ENCODE measurements at places on chromosomes 2 and 18.

GRCh38 chr2:68726608-68727367 is 7.8 kb upstream of the ARHGAP25 start:
- no peak overlapping the region for H3K4me3 ChIP-seq
- no peaks in the 10 kb centered on the region for H3K36me3 ChIP-seq
- no peaks in the 10 kb centered on the region for H3K27me3 ChIP-seq
- DNase-seq: peak; percentile 77

DNA sequence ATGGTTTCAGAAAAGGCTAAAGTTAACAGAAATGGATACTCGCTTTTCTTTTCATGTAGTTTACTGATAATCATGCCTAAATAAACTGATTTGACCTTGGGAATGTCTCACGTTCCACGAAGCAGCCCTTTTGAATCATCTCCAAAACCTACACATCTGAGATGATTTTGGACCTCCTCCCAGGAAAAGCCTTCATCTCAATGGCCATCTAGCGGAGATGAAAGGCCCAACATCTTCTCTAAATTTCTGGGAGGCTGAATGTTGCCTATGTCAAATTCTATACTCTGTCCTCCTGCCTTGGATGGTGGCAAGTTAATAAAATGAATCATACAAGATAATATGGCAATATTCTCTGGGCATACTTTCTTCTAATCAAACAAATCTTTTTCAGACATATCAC is 448.5 kb downstream of the ZEB2 start:
- no peaks in the 10 kb centered on the region for H3K36me3 ChIP-seq
- H3K27me3 ChIP-seq: no peaks in the 10 kb centered on the region
- H3K4me1 ChIP-seq: no peaks in the 10 kb centered on the region
- no peak overlapping the region for H3K27ac ChIP-seq
- no peak overlapping the region for H3K4me3 ChIP-seq
- no peak for DNase-seq

DNA sequence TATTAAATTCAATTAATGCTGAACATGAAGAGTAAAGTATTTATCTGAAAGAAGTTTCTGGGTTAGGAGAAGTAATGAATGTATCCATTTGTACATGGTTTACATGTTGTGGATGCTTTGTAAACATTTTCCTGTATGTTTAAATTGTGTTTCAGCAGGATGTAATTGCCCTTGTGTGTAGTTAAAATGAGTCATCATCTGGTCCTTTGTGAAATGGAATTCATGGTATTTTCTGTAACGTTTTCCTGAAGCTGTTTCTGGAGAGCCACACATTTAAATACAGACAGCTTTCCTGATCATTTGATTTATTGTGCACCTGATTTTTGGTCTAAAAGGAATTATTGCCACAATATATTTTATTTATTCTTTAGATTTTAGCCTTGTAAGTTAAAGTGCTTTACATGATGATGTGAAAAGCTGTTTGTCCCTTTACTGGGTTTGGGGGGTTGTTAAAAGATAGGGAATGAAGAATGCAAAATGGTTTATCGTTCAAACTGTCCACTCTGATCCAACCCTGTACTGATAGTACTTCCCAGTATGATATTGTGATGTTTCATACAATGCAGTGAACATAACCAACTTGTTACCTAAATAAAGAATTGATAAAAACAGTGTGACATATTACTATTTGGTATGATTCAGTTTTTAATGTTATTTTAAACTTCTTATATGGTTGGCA is 41.7 kb upstream of the SLC3A1 start:
- H3K4me1 ChIP-seq: peaks cover 17% of the 10 kb centered on the region
- no peak overlapping the region for H3K27ac ChIP-seq
- no peak overlapping the region for H3K4me3 ChIP-seq

DNA sequence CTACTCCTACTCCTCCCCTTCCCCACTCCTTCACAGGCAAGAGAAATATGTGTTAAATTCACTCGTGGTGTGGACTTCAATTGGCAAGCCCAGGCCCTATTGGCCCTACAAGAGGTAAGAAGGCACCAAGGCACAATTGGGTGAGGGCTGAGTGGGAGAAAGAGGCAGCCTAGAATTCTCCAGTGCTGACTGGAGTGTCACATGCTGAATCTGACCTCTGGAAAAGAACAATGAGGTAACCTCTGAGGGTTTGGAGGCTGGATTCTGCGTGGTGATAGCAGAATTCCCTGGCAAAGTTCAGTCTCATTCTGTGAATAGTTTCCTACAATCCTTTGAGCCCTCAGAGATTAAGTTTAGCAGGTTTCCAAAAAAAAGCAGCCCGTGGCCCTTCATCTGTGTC is 6.9 kb downstream of the CENPA start:
- no peak for DNase-seq
- H3K4me1 ChIP-seq: no peaks in the 10 kb centered on the region
- H3K27me3 ChIP-seq: no peaks in the 10 kb centered on the region
- no peaks in the 10 kb centered on the region for H3K36me3 ChIP-seq

DNA sequence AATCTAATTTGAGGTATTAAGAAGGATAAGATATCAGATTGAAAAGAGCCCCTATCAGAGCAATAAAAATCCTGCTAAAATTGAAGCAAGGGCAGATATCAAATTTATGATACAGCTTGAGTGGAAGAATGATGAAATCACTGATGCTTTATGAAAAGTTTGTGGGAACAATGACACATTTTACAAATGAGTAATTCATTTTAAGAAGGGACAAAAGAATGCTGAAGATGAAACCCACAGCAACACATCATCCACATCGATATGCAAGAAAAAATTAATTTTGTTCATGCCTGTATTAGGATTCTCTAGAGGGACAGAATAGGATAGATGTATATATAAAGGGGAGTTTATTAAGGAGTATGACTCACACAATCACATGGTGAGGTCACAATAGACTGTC is 355.6 kb upstream of the GYPC start:
- no peak for DNase-seq
- no peak overlapping the region for H3K4me3 ChIP-seq
- H3K36me3 ChIP-seq: no peaks in the 10 kb centered on the region
- H3K27ac ChIP-seq: no peak overlapping the region
- peaks cover 3% of the 10 kb centered on the region for H3K27me3 ChIP-seq

- H3K27ac ChIP-seq: no peak overlapping the region
- H3K27me3 ChIP-seq: no peaks in the 10 kb centered on the region
Observed at GRCh38 chr2:34652636-34653035, 1053.5 kb upstream of the FAM98A start.

DNA sequence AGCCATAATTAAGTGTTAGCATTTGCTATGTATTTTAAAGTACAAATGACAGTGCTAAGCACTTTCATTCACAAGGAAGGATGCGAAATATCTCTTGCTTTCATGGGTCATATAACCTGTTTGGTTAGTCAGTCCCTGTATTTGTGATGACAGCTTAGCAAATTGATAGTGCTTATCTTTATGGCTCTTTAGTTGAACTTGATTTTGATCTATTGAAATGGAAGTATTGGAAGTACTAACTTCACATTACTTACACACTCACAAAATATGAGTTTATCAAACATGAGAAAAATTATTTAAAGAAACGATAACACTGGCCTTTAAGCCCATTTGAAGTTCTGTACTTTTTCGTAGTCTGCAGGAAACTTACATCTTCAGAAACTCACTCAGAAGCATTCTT is 97.4 kb upstream of the NEUROD1 start:
- DNase-seq: no peak
- H3K36me3 ChIP-seq: no peaks in the 10 kb centered on the region
- no peaks in the 10 kb centered on the region for H3K27me3 ChIP-seq
- no peak overlapping the region for H3K27ac ChIP-seq
- no peaks in the 10 kb centered on the region for H3K4me1 ChIP-seq

- no peak for DNase-seq
- H3K4me1 ChIP-seq: no peaks in the 10 kb centered on the region
- no peak overlapping the region for H3K27ac ChIP-seq
Observed at GRCh38 chr2:234548695-234549420, 52.0 kb upstream of the ARL4C start.

DNA sequence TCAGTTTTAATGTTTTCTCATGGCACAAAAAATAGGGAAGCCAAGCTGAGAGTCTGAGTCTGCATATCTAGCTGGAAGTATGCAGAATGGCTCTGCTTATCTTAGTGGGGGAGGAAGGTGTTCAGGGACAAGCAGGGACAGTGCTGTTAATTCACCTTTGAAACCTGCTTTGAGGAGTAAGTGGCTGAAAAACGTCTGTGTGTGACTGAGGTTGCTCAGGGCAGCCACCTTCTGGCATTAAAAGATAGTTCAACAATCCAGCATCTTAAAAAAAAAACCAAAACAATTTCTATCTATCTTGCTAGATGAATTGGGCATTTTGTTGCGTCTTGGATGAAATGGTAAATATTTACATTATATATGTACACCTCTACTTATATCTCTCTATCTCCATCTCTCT is 2.0 kb upstream of the TRPM8 start:
- H3K27me3 ChIP-seq: peaks cover 7% of the 10 kb centered on the region
- H3K36me3 ChIP-seq: no peaks in the 10 kb centered on the region
- no peaks in the 10 kb centered on the region for H3K4me1 ChIP-seq
- no peak overlapping the region for H3K27ac ChIP-seq

DNA sequence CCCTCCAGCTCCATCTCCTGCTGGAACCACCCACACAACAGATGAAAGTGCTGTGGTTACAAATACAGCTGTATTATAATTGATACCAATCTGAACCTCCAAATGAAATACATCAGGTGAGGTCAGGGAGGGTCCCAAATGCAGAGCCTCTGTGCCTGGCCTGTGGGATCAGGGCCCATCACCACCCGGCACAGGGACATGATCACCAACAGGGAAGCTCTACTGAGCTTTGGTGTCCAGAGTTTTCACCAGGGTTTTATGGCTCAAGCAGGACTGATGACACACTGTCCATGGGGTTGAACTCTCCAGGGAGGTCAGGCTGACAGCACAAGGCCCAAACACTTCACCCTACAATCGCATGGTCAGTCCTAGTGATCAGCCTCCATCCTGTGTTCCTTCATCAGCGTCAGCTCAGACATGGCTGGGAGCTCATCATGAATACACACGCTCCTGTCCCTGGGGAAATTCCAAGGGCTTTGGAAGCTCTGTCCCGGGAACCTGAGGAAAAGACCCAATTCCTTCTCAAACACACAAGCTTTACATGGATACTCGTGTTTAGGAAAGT is 3.9 kb upstream of the PXDN start:
- H3K27ac ChIP-seq: no peak overlapping the region
- H3K27me3 ChIP-seq: no peaks in the 10 kb centered on the region
- H3K4me1 ChIP-seq: no peaks in the 10 kb centered on the region
- no peak for DNase-seq
- H3K36me3 ChIP-seq: no peaks in the 10 kb centered on the region
- H3K4me3 ChIP-seq: no peak overlapping the region

- no peaks in the 10 kb centered on the region for H3K36me3 ChIP-seq
- no peaks in the 10 kb centered on the region for H3K4me1 ChIP-seq
- no peak overlapping the region for H3K4me3 ChIP-seq
- no peak for DNase-seq
- no peaks in the 10 kb centered on the region for H3K27me3 ChIP-seq
Observed at GRCh38 chr2:43462866-43463641, 132.8 kb downstream of the THADA start.

DNA sequence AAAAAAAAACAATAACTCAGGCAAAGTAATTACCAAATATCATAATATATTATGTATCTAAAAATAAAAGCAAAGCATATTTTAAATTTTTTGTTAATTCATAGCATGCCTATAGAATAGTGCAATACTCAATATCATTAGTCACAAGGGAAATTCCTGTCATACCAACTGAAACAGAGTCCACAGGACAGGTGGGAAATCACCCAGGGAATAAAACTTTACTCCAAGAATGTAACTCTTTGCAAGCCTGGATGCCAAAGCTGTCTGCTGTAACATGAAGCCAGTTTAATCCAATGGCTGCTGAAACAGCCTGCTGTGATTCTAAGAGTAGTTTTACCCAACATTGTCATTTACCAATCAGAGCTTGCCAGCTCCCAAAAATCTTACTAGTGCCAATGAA is 40.0 kb upstream of the SULT1C3 start:
- no peak overlapping the region for H3K27ac ChIP-seq
- no peak for DNase-seq
- H3K4me3 ChIP-seq: no peak overlapping the region
- H3K27me3 ChIP-seq: no peaks in the 10 kb centered on the region
- no peaks in the 10 kb centered on the region for H3K4me1 ChIP-seq

- H3K4me3 ChIP-seq: no peak overlapping the region
- peaks cover 5% of the 10 kb centered on the region for H3K36me3 ChIP-seq
- H3K4me1 ChIP-seq: no peaks in the 10 kb centered on the region
- DNase-seq: no peak
- no peaks in the 10 kb centered on the region for H3K27me3 ChIP-seq
Observed at GRCh38 chr2:241909769-241910168, 40.2 kb downstream of the RTP5 start.

DNA sequence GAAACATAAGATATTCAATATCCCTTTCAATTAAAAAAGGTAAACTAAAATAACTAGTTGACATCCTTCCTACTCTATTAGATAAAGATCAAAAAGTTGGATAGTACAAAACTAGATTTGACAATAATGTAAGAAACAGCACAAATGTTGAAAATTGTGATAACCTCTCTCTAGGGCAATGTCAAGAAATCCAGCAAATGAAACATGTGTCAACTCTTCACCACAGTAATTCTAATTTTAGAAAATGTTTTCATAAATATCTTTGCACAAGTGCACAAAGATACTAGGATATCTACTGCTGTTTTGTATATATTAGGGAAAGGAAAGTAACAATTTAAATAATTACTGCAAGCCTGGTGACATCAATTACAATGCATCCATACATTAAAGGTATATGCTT is 1220.1 kb downstream of the LRP1B start:
- H3K36me3 ChIP-seq: no peaks in the 10 kb centered on the region
- no peaks in the 10 kb centered on the region for H3K27me3 ChIP-seq
- no peak for DNase-seq

- no peaks in the 10 kb centered on the region for H3K27me3 ChIP-seq
- no peak overlapping the region for H3K27ac ChIP-seq
- H3K4me3 ChIP-seq: no peak overlapping the region
- peaks cover 52% of the 10 kb centered on the region for H3K36me3 ChIP-seq
Observed at GRCh38 chr2:7023542-7023941, 106.3 kb downstream of the RNF144A start.

GRCh38 chr2:112159454-112159921 is 21.3 kb downstream of the FBLN7 start:
- DNase-seq: no peak
- H3K27ac ChIP-seq: no peak overlapping the region
- no peak overlapping the region for H3K4me3 ChIP-seq
- no peaks in the 10 kb centered on the region for H3K27me3 ChIP-seq
- peaks cover 26% of the 10 kb centered on the region for H3K4me1 ChIP-seq

DNA sequence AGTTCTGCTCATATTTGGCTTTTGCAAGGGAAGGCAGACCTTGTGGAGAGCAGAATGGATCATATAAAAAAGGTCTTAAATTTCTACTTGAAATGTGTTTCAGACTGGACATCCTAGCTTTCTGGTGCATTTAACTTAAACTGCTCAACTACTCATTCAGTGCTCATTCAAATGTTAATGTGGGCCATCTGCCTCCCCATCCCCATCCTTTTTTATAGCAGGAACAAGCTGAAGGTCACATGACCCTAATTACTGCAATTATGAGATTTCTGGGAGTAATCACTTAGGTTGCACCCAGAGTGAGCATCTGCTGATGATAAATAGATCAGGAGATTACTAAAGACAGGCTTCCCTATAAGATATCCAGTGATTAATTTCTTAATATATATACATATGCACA is 96.1 kb downstream of the MAP2 start:
- H3K4me3 ChIP-seq: no peak overlapping the region
- H3K36me3 ChIP-seq: no peaks in the 10 kb centered on the region
- H3K27me3 ChIP-seq: no peaks in the 10 kb centered on the region

All from CD8-positive, alpha-beta memory T cell (primary cell).